ENCODE measurements at places on chromosomes 11 and 22. TPM values are rescaled to one million over a fixed set of nuclear protein-coding genes. Genes with fewer than 3 reads are reported as not detected.

GRCh38 chr11:84837402-84838069 lies 789.6 kb downstream of the DLG2 start:
- no peak for DNase-seq

DNA sequence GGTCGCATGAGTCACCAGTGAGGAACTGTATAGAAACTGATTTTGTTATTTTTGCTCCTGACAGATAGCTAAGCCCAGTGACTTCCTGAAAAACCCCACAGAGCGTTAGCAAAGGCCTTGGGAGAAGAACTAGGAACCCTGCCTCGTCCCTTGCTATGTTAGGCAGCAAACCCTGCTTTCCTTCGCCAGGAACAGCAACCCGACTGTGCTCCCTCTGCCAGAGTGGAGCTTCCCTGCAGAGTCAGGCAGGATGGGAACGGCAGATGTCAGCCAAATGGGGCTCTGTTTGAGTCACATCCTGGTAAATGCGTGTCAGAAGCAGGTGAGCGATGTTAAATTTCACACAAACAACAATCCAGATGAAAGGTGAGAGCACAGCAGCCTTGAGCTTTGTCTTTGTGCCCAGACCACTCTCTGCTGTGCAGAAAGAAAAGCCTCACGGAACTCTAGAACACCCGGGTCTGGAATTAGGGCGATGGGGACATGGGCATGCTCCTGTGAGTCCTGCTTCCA lies 186.6 kb downstream of the ADAMTS15 start:
- no peak for DNase-seq

Gene RANGAP1
- 176 TPM for total RNA-seq

Gene NXPE1
- not detected for total RNA-seq

GRCh38 chr11:27409742-27410141 lies 46.7 kb upstream of the CCDC34 start:
- no peak for DNase-seq

Gene TYMP
- total RNA-seq = 75.7 TPM

- DNase-seq = no peak
These were observed 74.8 kb downstream of the SIK2 start for GRCh38 chr11:111676878-111677585.

Gene PKDREJ
- not detected for total RNA-seq

DNA sequence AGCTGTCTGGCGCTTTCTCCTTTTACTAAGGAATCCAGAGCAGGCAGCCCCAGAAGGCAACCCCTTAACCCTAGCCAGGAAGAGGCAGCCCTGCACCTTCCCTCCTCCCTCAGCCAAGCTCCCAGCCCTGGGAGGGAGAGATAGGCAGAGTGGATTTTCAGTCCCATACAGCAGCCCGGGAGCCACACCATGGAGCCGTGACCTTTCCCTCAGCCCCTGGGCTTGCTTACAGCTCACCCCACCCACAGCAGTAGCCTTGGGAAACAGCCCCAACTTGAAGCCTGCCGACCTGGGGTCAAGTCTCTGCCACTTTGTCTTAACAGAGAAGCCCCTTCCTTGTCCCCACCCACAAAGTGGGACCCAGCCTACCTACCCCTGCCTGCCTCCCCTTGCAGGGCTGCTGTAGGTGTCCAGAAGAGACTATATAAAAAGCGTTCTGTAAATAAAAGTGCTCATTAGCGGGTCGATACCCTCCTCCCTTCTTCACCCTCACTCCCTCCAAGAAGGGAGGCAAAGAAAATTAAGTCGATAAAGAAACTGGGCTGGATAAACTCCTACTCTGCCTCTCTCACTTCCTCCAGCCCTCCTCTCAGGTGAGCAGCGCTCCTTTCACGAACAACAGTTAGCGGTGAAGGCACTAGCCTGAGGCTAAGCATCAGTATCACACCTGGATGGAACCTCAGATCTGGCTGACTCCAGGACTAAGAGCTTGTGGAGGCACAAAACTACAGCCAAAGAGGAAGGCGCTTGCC lies 4.2 kb downstream of the TST start:
- no peak for DNase-seq

DNA sequence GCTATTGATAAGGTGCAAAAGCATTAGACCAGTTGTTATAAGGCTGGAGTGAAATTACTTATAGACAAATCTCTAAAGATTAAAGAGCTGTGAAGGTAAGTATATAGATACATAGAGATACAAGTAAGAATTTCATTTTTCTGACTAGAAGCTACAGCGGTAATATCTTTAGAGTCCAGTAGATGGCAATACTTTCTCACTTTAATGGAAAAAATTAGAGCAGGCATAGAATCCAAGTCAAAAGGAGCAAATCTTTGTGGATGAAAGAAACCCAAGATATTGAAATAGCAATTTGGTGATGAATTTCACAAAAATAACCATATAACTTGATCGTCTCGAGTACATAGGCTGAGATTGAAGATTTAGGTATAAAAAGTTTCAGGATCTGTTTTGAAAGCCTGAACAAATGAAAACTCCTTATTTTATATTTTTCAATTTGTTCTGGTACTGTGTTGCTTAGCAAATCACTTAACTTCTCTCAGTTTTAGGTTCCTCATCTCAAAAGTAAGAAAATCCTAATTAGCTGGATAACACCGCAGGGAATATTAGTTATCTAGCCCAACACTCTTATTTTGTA lies 81.9 kb downstream of the UVRAG start:
- DNase-seq = no peak

- DNase-seq = no peak
These were observed 96.9 kb downstream of the FAM76B start for GRCh38 chr11:95692526-95693260.

DNA sequence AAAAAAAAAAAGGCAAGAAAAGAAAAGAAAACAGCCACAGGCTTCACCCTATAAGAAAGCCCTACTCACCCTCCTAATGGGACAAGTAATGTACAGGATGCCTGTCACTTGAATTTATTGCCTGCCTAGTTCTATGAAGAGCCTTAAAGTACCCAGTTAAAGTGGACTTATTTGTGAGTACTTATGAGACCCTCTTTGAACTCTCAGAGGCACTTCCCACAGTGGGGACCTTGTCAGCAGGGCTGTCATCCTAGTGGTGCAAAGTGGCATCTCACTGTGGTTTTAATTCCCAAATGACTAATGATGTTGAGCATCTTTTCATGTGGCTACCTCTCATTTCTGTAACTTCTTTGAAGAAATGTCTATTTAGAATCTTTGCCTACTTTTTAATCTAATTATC lies 41.8 kb upstream of the BARX2 start:
- peak; percentile 11 for DNase-seq

DNA sequence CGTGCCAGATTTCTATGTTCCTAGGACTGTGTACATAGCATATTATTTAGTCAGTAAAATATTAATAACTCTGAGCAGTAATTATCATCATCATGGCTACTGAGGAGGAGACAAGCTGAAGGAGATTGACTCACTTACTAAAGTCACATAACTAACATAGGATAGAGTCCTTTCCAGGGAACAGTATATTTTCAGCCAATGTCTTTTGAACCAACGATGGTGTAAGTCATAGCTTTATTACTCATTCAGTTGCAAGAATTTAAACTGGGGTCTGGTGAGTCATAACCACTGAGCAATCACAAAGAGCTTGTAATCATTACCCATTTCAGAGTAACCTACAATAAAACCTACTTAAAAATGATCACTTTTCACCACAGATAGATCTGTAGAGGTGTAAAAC lies 1564.8 kb upstream of the TENM4 start:
- no peak for DNase-seq

DNA sequence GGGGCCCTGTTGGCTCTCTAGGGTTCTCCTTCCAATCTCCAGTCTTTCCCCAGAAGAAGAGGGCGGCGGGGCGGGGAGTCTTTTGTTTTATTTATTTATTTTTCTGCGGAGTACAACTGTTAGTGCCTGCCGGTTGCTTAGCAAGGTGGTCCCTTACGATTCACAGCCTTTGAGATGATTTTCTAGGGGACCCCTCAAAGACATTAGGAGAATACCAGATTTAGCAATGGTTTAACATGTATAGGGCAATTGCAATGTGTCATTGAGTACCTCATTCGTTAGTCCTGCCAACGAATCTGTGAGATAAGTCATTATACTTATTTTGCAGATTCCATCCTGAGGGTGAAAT lies 307 bp upstream of the MRPL16 start:
- no peak for DNase-seq

DNA sequence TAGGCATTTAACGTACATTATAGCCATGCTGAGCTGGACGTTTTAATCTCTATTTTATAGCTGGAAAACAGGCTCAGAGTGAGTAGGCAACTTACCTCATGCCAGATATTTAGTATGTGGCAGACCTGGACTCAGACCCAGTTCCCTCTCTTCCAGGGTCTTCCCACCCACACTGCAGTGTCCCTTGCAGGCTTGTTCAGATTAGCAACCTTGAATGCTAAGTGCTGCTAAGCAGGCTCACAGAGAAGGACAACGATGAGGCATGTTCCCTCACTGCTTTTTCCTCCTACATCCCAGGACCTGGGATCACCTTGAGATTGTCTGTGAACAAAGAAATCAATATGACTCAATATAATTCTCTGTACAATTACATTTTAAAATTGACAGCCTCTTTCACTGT lies 65.6 kb downstream of the NCAM1 start:
- DNase-seq = no peak

DNA sequence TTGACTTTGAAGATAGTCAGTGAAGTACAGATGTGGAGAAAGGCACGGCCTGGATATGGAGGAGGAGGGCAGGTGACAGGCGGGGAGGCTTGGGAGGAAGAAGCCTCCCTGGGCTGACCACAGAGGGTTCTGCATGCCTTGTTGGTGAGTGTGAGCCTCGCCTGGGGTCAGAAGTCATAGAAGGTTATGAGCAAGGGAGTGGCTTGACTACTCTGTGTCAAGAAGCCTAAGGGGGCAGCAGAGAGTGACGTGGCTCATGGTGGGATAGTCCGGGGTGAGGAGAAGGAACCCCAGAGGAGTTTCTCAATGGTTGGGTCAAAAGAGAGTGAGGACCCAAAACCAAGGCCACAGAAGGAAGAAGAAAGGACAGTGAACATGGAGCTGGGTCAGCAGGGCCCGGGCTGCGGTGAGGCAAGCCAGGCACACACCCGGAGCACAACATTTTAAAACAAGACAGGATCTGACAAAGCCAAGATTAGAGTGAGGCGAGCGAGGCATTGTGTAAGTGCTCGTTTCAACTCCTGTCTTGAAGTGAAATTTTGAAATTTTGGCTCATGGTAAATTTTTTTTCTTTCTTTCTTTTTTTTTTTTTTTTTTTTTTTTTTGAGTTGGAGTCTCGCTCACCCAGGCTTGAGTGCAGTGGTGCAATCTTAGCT lies 31.9 kb downstream of the PDGFB start:
- DNase-seq = no peak

DNA sequence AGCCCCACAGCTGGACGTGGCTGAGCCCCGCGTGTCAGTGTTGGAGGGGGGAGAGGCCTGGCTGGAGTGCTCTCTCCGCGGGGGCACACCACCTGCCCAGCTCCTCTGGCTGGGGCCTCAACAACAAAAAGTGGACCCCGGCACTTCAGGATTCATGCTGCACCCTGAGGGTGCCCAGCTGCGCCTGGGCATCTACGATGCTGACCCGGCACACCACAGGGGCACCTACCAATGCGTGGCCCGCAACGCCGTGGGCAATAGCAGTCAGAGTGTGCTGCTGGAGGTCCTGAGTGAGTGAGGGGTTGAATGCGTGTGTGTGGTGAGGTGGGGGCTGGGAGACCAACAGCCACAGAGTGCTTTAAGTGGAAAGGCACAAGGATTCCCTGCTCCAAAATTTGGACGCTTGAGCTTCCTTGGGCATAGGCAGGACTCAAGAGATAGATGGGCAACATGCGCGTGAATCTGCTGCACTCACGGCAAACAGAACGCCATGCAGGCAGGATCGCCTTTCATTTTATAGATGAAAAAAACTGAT lies 7.6 kb downstream of the VSIG10L2 start:
- no peak for DNase-seq

Gene BACE1
- 0.90 TPM for total RNA-seq

Gene ZP1
- not detected for total RNA-seq

DNA sequence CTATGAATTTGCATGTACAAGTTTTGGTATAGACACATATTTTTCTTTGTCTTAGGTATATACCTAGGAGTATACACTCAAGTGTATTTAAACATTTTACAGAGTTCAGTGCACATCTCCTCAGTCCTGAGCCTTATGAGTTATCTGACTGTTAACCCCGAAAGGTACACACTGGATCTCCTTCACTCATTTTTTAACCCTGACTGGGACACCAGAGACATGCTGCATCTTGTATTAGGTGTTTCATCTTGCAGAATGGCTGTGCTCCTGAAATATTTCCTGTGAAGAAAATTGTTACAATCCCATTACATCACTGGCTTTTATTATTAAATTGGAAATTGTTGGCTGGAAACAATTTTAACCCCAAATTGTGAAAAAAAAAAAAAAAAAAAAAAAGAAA lies 15.3 kb downstream of the PARVA start:
- DNase-seq = no peak

- DNase-seq = no peak
These were observed 14.6 kb downstream of the NF2 start for GRCh38 chr22:29617922-29618629.

Gene CHID1
- total RNA-seq = 81.6 TPM

DNA sequence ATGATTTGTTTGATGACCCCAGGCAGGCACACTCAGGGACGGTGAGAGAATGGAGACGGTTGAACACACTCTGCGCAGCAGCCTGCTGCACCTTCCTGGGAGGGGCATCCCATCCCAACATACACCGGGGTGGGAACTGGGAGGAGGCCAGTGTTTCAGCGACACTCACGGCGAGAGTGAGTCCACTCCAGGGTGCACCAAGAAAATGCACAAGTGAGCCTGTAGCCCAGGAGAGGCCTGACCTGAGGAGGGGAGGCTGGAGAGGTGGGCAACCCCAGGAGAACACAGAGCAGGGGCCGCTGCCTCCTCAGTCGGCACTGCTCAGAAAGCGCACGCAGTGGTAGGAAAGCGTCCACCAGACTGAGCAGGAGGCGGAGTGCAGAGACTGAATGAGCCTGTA lies 54.5 kb downstream of the IGF2 start:
- DNase-seq = no peak

DNA sequence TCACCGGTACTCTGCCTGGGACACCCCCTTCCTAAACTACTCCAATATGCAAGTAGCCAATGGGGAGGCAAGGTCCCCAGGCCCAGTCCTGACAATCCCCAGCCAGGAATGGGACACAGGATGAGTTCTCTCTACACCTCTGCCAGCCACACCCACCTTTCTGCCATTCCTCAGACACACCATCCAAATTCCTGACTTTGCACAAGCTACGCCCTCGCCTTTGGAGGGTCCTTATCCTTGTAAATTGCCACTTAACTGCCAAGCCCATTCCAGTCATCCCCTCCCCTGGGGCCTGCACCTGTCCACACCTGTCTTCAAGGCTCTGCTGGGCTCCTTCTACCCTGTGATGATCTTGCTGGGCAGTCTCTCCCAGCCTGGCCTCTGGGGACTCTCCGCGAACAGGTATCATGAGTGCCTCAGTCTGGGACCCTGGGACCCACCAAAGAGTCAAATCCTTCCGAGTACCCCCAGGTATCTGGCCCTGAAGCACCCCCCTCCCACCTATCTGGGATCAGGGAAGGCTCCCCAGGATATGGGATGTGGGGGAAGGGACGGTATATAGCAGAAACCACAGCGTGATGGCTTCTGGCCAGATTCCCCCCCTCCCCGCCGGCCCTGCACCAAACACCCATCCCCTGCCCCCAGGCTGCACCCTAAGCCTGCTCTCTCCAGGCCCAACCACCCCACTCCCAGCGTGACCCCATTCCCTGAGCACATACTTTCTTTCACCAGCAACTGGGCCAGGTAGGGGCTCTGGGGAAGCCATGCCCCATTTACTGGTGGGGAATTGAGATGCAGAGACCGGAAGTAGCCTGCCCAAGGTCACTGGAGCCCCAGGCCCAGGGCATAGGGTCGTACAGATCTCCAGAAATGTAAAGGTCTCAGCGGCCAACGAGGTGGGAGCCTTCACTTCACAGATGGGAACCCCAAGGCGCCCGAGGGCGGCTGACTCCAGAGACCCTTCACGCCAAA lies 806 bp downstream of the ARAP1 start:
- DNase-seq = no peak

Gene ZDHHC8
- 63.4 TPM for total RNA-seq

All from activated naive CD8-positive, alpha-beta T cell treated with anti-CD3 and anti-CD28 coated beads for 36 hours (primary cell).